ENCODE measurements at places on chromosomes 1 and 21.

- peak; percentile 63 for DNase-seq
These were observed 154.5 kb upstream of the ADGRL4 start for GRCh38 chr1:79161077-79161476.

- DNase-seq: peak; percentile 68
These were observed 5.5 kb upstream of the ELOVL1 start for GRCh38 chr1:43373066-43373940.

GRCh38 chr21:42653231-42654061, at the start of gene PDE9A:
Gene PDE9A, plus strand, starts transcription at chr21:42653621. Its CDS starts 194 bp downstream, at chr21:42653815.
- no peak for DNase-seq

- DNase-seq: no peak
These were observed 504.7 kb downstream of the NUF2 start for GRCh38 chr1:163826500-163826899.

DNA sequence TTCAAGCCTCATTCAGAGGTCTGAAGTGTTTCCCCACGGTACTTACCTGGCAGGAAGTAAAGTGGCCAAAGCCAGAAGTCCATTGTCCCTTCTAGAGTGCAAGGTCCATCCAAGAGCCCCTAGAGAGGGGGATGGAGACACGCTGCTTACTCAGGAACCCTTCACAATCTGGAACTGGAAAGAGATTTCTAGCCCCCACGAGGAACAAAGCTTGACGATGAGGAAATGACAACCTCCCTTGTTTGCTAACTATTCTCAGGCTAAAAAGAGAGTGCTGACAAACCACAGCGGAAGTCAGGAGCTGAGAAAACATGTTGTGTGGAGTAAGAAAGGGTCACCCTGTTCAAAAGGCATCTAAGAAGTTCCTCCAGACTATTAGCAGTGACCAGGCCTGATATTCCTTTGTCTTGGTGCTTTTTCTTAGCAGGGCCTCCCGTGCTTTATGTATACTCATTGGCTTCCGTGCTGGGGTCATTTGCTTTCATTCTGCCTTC, at the start of gene FCMR:
FCMR (minus strand) TSS at position 170 of the 494 bp plus-strand sequence; CDS start at position 83, 87 bp downstream.
- DNase-seq: no peak

GRCh38 chr1:3775490-3776230, 3.1 kb downstream of the SMIM1 start:
- DNase-seq: peak; percentile 42

Measured in fibroblast of skin of scalp (primary cell).